ENCODE measurements at places on chromosomes 3 and 15.

GRCh38 chr3:43316783-43317460 is 30.6 kb downstream of the SNRK start:
- no peak for DNase-seq

GRCh38 chr3:162802228-162802965 is 1305.8 kb downstream of the OTOL1 start:
- no peak for DNase-seq

GRCh38 chr15:45454814-45455213 is 67.7 kb downstream of the SLC30A4 start:
- DNase-seq, result peak; percentile 37

GRCh38 chr15:63180746-63181145 is 8.7 kb upstream of the RAB8B start:
- DNase-seq, result no peak

- DNase-seq, result no peak
These were observed 44.1 kb upstream of the CMTM7 start for GRCh38 chr3:32347343-32348125.

GRCh38 chr3:182710557-182711157 is 82.6 kb upstream of the ATP11B start:
- DNase-seq, result no peak

Data from activated T-helper 1 cell treated with anti-CD3 and anti-CD28 coated beads, Interleukin-2, amount 50 U/mL, for 16 hours (primary cell).